ENCODE measurements at places on chromosomes 6 and 20.

DNA sequence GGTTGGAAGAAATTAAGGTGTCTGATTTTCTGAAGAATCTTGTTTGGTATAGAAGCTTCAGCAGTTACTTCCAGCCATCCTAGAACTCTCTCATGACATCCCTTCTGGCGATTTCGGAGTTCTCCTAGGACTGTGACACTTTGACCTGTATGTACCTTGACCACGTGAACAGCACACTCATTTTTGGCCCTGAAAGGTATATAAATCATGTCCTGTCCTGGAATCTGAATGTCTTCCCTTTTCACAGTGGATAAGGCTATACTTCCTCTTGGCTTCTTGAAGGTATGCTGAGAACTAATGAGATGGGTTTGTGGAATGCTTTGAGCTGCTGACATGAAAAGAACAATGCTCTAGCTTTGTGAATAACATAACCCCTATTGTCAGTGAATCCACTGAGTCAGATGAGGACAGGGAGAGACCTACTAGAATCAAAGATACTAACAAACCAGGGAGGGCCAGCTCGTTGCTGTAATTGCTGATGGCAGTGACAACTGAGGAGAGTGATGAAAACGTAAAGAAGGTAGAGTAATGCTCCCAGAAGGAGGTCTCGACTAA is 6.0 kb upstream of the ZDHHC14 start:
- DNase-seq: no peak

DNA sequence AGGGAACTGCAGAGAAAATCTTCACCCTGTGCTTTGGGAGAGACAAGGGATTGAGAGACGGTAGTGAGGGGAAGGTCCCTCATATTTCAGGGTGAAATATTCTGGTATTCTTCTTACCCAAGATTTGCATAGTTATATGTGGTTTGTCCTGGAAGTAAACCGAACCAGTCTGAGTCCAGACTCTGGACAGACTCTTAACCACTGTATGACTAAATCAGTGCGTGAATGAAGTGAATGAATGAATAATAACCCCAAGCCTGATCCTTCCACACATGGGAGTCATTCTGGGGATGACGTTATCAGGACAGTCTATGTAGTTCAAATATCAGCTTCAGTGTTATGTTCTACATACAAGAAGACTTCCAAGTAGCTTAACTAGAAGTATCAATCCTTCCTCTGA is 690.7 kb downstream of the KIF16B start:
- DNase-seq: no peak

GRCh38 chr6:47250302-47250701 is 59.4 kb downstream of the TNFRSF21 start:
- DNase-seq: no peak

- DNase-seq: no peak
Observed at GRCh38 chr20:57941604-57942381, 232.0 kb upstream of the PMEPA1 start.

- DNase-seq: no peak
Observed at GRCh38 chr6:87939776-87940175, 107.9 kb upstream of the SPACA1 start.

DNA sequence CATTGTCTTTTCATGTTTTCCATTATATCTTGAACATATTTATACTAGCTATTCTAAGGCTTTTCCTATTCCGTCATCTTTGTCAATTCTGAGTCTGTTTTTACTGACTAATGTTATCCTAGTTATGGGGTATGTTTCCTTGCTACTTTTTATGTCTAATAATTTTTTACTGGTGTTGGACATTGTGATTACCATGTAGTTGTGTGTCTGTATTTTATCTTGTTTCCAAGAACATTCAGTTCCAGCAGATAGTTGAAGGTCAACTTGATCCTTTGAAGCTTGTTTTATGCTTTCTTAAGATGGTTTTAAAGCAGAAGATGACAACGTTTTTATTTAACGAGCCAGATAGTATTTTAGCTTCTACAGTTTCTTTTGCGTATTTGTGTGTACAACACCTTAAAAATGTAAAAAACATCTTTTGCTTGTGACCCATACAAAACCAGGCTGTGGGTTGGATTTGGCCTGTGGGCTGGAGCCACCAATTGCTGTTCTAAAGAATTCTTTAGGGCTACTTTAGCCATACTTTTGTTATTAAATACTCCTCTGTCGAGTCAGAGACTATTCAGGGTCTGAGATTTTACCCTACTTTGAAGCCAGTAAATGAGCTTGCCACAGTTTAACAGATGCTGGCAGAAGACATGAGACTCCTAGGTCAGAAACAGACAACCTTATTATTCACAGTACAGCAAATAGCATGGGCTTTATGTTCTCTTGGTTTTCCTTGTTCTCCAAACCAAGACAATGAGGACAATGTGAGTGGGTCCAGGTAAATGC is 38.7 kb upstream of the REV3L start:
- DNase-seq: no peak

DNA sequence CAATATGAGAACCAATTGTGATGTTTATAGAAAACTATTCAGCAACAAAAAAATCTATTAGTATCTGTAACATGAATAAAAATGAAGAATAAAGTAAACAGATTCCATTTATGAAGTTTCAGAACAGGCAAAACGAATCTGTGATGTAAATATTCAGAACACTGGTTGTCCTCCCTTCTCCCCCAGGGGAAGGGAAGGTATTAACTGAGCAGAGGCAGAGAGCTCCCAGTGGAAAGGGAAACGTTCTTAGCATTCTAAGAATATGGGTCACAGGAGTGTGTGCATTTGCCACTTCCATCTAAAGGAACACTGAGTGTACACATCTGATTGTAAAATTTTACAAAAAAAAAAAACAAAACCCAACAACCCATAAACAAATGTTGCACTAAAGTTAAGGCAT is 23.1 kb downstream of the SPAG4 start:
- no peak for DNase-seq

- no peak for DNase-seq
Observed at GRCh38 chr6:114158838-114159694, 183.8 kb downstream of the HS3ST5 start.

GRCh38 chr6:24344976-24345375 is 12.9 kb downstream of the DCDC2 start:
- no peak for DNase-seq

DNA sequence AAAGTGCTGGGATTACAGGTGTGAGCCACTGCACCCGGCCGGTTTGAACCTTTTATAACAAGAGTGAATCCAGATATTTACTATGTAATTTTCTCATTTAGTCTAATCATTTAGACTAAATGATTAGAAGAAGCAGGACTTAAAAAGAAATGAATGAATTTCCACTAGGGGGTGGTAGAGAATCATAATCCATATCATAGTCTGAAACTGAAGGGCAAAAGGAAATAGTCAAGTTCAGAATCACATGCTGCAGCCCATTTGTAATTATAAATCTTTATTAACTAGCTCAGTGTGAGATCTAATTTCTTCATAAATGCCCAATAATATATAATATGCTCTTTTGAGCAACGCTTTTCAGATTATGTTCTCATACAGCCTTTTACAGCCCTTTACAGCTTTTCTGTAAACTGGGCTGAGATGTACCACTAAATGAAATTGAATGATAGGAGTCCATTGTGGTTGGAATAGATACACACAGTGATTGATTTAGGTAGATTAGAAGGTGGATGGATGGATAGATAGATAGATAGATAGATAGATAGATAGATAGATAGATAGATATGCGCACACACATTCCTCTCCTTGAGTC is 31.8 kb downstream of the PSMB9 start:
- DNase-seq: peak; percentile 75

GRCh38 chr6:42028234-42029061 is 21.9 kb upstream of the TAF8 start:
- no peak for DNase-seq

- DNase-seq: no peak
Observed at GRCh38 chr6:146891615-146892265, 293.0 kb downstream of the ADGB start.

DNA sequence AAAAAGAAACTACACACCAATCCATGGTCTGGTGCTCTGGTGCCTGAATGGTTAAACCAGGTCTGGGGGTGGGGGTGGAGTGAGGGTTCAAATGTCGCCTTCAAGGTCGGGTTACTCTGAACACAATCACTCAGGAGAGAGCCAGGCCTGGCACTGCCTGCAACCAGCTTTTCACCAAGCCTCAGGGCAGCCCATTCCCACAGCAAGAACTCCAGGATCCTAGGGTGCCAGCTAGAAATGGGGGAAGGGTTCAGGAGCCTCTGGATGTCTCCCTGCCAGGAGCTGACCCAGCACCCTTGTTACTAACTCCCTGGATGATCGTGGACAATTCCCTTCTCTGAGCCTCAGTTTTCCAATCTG is 6.7 kb downstream of the SDC4 start:
- peak; percentile 49 for DNase-seq

All from NCI-H2029 treated with DMSO at 0.1 percent for 48 hours (cell line).